ENCODE measurements at places on chromosomes 1 and 21.

DNA sequence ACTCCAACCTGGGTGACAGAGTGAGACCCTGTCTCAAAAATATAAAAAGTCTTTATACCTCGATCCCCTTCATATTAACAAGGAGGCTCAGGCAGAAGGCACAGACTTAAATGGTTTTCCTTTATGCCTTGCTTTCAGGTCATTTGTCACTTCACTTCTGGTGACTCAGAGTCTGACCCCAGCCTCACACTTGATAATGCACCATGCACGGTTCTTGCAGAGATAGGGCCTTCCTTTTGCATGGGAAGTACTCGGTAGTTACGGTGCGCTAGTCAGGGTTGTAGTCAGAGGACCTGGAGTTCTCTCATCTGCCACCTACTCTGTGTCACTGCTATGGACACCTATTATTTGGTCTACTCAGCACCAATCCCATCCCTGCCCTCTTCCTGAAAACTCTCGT lies 43.6 kb upstream of the BMP8B start:
- no peak for DNase-seq

GRCh38 chr21:43370888-43371570 lies 55.9 kb downstream of the SIK1 start:
- DNase-seq = no peak

- DNase-seq = no peak
These were observed 508.3 kb upstream of the PKN2 start for GRCh38 chr1:88175631-88176226.

DNA sequence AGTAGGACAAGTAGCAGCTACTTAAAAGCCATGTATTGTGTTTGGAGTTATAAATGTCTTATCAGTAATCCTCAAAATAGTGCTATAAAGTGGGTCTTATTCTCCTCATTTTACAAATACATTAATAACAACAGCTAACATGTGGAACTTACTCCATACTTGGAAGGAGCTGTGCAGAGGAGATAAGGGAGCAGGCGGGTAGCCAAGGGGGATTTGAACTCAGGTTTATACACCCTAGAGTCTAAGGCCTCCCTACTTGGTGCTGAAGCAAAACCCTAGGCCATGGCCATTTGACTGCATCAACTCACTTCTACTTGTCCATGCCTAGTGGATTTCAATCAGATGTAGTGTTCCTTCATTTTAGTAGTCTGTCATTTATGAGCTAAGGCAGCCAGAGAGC lies 72.1 kb downstream of the LMO4 start:
- DNase-seq = no peak

DNA sequence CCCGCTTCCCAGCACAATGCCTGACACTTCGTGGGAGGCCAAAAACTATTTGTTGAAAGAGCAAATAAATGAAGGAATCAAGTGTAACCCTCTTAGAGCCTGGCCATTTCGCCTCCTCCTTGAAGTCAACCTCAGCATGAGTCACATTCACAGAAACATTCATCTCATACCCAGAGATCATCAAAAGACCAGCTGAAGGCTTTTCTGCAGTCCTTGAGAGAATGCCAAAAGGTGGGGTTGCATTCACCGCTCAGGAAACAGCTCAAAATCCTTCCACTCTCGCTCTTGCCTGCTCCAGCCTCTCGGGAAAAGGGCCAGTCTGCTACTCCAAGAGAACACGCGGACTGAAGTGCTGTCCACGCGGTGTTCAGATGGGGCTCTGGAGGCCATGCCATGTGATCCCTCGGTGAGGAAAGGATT lies 90.0 kb downstream of the VWA5B1 start:
- no peak for DNase-seq

GRCh38 chr1:113674591-113674990 lies 84.7 kb downstream of the PHTF1 start:
- no peak for DNase-seq

DNA sequence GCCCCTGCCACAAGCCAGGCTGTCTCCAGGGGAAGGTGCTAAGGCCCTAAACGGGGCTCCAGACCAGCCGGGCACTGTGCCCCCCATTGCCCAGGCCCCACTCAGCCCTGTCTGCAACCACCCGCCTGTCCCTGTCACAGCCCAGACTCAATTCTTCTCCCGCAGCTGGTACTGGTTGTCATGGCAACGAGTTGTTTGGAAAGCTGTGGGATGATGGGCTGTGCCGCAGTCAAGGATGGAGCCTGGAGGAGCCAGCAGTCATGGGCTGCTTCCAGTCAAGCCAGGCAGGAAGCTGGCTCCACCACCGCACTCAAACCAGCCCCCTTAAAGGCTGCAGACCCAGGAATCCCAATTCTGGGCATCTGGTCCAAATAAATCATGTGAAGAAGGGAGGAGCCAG lies 4.2 kb downstream of the SPOCD1 start:
- no peak for DNase-seq

DNA sequence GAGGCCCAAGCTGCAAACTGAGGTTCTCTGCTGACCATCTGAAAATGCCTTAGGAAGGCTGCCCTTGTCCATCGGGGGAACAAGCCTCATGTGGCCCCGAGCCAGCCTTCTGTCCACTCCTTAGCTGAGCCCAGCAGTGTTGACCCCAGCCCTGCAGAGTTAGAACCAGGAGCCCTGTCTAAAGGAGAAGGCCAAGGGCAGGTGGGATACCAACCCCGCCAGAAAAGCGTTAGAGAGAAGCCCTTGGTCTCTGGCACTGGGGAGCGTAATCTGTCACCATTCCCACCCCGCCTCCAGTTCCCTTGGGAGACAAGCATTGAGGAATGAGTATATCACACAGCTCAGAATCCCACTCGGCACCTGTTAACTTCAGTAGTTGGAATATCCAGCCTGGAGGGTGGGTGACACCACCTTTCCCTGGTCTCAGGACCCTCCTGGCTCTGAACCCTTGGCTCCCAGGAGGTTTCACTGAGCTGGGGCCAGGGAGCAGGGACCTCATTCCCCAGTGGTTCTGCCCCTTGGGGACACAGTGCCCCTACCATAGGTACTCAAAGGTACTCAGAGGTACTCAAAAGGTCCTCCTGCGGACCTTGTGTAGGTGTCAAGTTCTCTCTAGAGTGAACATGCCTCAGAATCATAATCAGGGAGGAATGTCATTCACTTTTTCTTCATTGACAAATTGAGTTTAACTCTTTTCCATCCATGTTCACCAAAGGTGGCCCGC lies 16.4 kb downstream of the ETS2 start:
- DNase-seq = no peak

DNA sequence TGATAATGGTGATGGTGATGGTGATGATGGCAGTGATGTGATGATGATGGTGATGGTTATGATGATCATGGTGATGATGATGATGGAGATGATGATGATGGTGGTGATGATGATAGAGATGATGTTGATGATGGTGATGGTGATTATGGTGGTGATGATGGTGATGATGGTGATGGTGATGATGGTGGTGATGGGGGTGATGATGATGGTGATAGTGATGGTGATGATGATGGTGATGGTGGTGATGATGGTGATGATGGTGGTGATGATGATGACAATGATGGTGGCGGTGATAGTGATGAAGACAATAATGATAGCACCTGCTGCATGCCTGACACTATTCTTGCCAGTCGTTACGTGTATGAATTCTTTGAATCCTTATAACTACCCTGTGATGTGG lies 317.9 kb upstream of the AJAP1 start:
- DNase-seq = no peak
